ENCODE measurements at places on chromosomes 6 and 20. TPM values are rescaled to one million over a fixed set of nuclear protein-coding genes. Genes with fewer than 3 reads are reported as not detected.

The VGLL2 gene
- not detected for total RNA-seq

The ETV7 gene
- 0.18 TPM for total RNA-seq

The WFDC12 gene
- not detected for total RNA-seq

The BAG2 gene
- 19.2 TPM for total RNA-seq

The TRIM39 gene
- total RNA-seq: 10.0 TPM

The PRDM13 gene
- total RNA-seq: not detected

All from IMR-90 (cell line).